Activated CD4-positive, CD25-positive, alpha-beta regulatory T cell (primary cell): ENCODE measurements at places on chromosomes 6 and 20.

- no peak for DNase-seq
Observed at GRCh38 chr20:20897922-20898321, 185.5 kb upstream of the RALGAPA2 start.

GRCh38 chr20:46145713-46146112 lies 27.6 kb downstream of the CD40 start:
- no peak for DNase-seq

- no peak for DNase-seq
Observed at GRCh38 chr6:140069576-140069975, 695.1 kb upstream of the CITED2 start.

- no peak for DNase-seq
Observed at GRCh38 chr20:63417097-63417737, 55.2 kb downstream of the KCNQ2 start.

DNA sequence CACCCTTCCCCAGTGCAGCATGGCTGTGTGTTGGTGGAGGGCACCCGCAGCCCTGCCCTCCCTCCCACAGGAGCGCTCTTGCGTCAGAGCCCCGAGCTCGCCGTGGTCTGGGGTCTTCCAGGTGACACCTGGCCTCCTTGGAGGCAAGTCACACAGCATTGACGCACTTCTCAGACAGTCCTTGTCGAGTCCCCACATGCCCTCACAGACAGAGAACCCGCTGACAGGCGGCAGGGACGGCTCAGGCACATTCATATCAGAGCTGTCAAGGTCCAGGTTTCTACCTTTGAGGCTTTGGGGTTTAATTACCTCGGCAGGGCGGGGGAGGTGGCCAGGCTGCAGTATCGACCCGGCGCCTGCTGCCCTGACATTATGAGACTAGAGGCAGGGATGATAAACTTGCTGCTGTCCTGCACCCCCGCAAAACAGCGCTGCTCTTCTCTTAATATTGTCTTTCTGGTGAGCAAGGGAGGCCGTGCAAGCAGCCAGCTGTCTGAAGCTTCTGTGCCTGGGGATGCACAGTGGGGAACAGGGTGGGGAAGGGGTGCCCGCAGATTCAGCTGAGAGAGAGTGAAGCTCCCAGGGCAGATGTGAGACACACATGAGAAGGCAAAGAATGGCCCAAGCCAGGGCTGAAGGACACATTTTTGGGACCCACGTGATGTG lies 4.7 kb downstream of the NPEPL1 start:
- DNase-seq = no peak

- DNase-seq = no peak
Observed at GRCh38 chr6:17240803-17241500, 40.2 kb upstream of the RBM24 start.

DNA sequence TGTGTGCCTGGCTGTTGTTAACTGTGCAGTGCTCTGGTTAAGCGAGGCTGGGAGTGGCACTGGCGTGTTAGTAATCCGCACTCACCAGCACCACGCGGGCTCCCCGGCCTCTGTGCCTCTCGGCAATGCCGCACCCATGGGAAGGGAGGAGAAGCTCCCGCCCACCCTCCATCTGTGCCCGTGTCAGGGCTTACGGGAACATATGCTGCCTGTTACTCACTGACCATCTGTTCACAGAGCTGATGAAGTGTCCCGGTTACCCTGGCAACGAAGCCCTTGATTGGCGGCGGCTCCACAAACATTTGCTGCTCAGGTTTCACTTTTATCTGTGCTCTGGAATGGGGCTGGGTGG lies 114.7 kb downstream of the PSMB1 start:
- no peak for DNase-seq
